MM.1S (cell line): ENCODE measurements at places on chromosomes 16 and 17.

DNA sequence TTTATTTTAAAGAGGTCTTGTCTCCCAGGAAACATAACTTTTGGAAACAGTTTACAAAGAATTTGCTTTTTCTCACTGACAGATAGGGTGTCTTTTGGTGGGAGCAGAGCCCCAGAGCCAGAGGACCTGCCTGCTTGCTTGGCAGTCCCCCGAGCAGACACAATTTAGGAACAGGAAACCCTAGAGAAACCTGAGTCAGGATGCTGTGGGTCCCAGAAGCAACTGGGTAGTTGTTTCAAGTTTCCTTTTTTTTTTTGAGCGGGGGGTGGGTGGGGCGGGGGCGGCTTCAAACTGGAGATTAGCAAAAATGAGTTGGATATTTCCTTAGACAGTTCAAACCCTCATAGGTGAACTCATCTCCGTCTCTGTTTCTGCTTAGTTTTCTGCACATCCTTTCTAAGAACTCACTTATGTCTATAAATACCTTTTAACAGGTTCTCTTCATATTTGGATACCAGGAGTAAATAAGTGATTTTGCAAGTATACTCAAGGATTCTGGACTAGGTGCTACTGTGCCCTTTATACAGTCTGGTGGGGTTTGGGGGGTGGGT is 135.1 kb downstream of the PRKCA start:
- H3K27ac ChIP-seq: peak overlapping the region; percentile 84
- peaks cover 69% of the 10 kb centered on the region for H3K4me1 ChIP-seq
- DNase-seq: peak; percentile 35
- H3K27me3 ChIP-seq: no peaks in the 10 kb centered on the region

DNA sequence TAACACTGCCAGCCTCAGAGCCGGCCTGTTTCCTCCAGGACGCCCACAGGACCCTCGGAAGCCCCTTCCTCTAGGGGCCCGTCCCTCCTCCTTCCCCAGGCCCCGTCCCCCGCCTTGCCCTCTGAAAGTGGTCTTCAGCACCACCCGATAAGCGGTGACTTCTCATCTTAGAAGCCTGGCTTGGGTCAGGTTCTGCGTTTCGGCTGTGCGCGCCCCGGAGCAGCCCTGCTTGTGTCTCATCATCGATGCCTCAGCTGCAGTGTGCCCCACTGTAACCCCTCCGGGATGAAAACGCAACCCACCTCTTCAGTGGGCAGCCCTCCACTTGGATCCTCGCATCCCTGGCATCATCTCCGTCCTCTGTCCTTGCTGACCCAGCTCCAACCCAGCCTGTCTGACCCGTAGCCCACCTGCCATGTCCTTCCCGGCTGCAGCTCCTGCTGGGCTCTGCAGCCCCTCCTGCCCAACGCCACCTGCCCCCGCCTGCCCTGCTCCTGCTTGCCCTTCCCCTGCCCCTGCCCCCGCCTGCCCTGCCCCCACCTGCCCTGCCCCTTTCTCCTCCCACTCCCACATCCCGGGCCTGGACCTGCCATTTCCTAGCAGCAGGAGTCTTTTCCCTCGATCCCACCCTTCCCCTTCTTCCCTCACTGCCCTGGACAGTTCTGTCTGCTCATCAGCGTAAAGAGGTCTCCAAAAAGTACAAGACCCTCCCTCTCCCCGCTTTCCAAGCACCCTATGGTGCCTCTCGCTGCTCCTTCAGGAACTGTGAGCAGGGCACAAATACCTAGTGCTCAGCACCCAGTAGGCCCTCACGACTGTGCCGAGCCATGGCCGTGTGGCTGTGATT is 112.5 kb upstream of the CHMP6 start:
- no peaks in the 10 kb centered on the region for H3K27me3 ChIP-seq
- no peaks in the 10 kb centered on the region for H3K4me1 ChIP-seq
- H3K27ac ChIP-seq: no peak overlapping the region
- H3K4me3 ChIP-seq: no peak overlapping the region
- no peaks in the 10 kb centered on the region for H3K36me3 ChIP-seq
- no peak for DNase-seq

- DNase-seq: no peak
- peaks cover 23% of the 10 kb centered on the region for H3K4me1 ChIP-seq
- H3K27ac ChIP-seq: peak overlapping the region; percentile 71; the same call in 1 of the 2 replicates
- no peaks in the 10 kb centered on the region for H3K27me3 ChIP-seq
- H3K4me3 ChIP-seq: peak overlapping the region; percentile 93
- H3K36me3 ChIP-seq: no peaks in the 10 kb centered on the region; the same call in 1 of the 2 replicates
These were observed 508 bp downstream of the FLCN start for GRCh38 chr17:17236295-17237025.

GRCh38 chr17:28811651-28812090 is 30.9 kb downstream of the FAM222B start:
- H3K36me3 ChIP-seq: no peaks in the 10 kb centered on the region
- H3K4me1 ChIP-seq: peaks cover 12% of the 10 kb centered on the region
- H3K27ac ChIP-seq: peak overlapping the region; percentile 19; the same call in 1 of the 2 replicates
- DNase-seq: peak; percentile 8
- H3K27me3 ChIP-seq: no peaks in the 10 kb centered on the region

DNA sequence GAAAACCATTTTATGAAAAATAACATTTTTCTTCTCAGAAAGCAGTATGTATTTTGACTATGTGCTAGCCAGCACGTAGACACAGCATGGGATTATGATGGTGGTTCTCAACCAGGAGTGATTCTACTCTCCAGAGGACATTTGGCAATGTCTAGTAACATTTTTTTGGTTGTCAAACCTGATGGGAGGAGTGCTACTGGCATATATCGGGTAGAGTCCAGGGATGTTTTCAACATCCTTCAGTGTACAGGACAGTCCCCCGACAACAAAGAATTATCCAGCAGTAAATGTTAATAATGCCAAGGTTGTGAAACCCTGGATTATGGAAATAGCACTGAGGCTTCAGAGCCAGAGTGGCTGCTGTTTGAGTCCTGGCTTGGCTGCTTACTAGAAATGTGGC is 27.7 kb downstream of the AP2B1 start:
- no peaks in the 10 kb centered on the region for H3K27me3 ChIP-seq
- no peak overlapping the region for H3K27ac ChIP-seq
- H3K36me3 ChIP-seq: no peaks in the 10 kb centered on the region
- no peak overlapping the region for H3K4me3 ChIP-seq

GRCh38 chr17:74619077-74619673 is 4.4 kb downstream of the CD300E start:
- H3K27ac ChIP-seq: no peak overlapping the region
- H3K36me3 ChIP-seq: no peaks in the 10 kb centered on the region
- no peak overlapping the region for H3K4me3 ChIP-seq
- H3K4me1 ChIP-seq: no peaks in the 10 kb centered on the region
- peaks cover 96% of the 10 kb centered on the region for H3K27me3 ChIP-seq

DNA sequence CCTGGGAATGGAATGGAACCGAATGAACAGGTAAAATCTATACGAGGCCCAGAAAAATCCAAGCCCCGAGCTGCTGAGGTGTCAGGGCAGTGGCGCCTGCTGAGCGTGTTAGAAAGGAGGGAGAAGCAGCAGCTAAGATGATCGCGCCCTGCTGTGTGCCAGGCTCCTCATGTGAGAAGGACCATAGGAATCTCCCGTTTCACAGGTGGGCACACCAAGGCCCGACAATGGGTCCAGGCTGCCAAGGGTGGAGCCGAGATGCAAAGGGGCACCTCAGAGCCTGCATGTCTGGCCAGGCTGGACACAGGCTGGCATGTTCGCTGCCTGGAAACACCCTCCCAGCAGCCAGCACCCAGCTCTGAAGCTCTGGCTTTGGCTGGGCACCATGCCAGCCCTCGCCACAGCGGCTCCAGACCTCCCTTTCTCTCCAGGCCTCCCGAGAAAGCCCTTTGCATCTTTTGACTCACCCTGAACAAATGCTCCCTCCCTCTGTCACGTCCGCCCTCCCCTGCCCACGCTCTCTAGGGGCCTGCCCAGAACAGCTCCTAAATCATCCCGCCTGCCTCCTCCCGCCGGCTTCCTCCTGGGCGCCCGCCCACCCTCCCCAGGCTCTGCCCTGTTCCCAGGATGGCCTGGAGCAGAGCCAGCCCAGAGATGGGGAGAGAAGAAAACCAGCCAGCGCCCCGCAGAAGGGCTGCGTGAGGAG is 217.8 kb upstream of the GSE1 start:
- DNase-seq: no peak
- no peaks in the 10 kb centered on the region for H3K4me1 ChIP-seq
- H3K4me3 ChIP-seq: no peak overlapping the region
- no peaks in the 10 kb centered on the region for H3K36me3 ChIP-seq
- no peak overlapping the region for H3K27ac ChIP-seq
